ENCODE measurements at places on chromosomes 12 and 14.

DNA sequence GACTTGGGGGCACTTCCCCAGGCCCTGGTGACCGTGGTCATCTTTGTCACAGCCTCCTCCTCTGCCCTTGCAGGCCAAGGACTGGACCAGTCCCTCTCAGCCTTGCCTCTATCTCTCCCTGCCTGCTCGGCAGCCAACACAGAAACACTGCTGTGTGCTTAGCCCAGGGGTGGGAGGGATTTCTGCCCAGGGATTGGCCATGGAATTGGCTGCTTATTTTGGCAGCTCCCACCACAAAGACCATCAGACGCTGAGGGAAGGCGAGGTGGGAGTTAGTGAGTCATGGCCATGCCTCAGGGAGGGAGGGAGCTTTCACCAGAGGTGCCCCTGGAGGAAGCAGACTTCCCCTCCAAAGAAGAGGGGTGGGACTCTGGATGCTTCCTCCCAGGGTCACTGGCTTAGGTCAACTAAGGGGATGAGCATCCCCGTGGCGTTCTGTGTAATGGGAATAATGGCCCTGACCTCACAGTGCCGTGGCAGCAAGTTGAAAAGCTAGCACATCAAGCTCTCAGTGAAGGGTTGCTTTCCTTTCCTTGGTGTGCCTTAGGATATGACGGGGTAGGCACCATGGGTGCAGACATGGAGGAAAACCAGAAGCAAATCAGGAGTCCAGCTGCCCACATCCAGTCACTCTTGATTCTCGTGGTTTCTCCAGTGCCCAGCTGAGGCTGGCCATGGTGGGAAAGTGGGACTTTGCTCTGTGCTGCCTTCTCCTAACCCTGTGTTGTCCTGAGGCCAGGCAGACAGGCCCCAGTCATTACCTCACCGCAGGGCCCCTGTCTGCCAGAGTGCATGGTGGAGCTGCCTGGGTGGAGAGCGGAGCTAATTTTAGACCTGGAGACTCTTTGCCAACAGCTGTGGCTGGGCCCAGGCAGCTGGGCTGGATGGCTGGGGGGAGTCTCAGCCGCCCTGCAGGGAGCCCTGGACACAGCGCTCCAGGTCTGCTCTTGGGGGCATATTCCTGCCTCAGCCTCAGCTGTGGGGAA is 21.4 kb downstream of the B4GALNT3 start:
- no peak for DNase-seq

DNA sequence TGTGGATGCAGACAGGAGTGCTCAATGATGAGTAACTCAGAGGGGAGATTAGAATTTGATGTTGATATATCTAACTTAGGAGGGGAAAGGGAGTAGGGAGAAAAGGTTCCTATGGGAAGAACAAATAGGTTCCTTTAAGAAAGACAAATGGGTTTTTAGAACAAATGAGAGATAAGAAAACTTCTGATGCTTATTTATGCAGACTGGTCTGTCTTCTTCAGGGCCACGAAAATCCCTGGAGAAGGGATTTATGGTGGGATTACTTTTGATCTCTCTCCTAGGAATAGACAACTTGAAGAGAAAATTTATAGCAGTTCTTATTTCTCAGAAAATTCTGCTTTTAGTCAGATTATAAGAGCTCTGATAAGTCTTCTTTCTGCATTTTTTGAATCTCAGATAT is 99.0 kb upstream of the DDHD1 start:
- no peak for DNase-seq

- DNase-seq: no peak
Measured at GRCh38 chr14:22386924-22387775, 201.9 kb downstream of the DAD1 start.

- no peak for DNase-seq
Measured at GRCh38 chr12:72219937-72220336, 52.2 kb upstream of the TRHDE start.

DNA sequence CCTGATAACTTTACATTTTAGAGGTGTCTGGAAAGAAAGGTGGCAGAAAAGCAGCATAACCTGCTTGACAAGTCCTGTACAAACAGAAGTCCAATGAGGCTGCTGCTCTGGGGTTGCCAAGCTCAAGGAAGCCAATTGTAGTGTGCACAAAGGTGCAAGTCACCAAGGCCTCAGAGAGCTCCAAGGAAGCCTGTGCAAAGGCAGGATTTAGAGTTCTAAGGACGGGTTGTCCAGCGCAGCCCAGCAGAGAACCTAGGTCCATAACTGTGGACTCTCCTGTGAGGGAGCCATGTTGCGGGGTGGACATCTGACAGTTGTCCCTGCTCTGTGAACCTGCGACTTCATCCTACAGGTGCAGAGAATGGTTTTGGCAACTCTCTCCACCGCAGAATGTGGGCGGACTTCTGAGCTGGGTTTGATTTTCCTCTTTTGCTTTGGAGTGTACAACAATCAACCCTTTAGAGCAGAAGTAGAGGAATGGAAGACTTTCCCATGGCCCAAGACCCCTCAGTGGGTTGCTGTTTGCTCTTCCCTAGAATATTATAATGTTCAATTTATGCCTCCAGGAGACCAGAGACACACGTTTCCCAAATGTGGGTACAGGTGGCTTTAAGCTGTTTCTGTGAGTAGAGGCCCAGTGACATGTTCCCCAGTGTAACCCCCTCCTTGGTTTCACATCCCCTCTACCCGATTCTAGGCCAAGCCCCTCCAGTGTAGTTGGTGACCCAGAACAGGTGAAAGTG is 81.0 kb downstream of the ETV6 start:
- DNase-seq: no peak

DNA sequence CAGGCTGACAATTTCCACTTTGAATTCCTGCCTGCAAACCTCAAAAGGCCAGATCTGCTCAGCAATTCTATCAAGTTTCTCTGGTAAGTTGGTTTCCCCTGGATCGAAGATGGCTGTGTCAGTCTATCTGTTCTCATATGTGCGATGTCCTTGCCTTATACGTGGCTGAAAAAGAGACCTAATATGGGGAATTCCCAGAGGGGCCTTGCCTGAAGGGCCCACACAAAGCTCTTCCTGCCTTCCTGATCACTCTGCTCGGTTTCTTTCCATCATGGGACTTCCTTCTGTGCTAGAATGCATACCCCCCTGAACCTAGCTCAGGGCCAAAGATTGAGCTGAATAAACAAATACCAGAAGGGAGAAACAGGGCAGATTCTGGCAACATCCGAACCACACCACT is 13.2 kb downstream of the TCL1B start:
- no peak for DNase-seq

DNA sequence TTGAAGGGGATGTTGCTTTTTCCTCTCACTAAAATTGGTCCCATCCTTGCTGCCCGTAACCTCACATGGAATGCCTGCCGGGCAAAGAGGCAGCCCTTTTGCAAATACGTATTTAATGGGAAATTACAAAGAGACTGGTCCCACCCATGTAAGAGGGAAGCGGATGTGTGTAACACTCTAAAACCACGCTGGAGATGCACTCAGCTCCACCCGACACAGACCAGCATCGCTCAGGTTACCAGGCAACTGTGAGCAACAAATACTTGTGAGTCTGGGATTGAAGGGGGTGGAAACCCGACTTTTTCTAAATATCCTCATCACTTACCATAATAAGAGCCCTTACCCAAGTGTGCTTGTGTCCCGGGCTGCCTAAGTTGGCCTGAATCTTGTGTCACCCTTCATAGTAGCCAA is 47.7 kb downstream of the ELK3 start:
- DNase-seq: peak; percentile 17

DNA sequence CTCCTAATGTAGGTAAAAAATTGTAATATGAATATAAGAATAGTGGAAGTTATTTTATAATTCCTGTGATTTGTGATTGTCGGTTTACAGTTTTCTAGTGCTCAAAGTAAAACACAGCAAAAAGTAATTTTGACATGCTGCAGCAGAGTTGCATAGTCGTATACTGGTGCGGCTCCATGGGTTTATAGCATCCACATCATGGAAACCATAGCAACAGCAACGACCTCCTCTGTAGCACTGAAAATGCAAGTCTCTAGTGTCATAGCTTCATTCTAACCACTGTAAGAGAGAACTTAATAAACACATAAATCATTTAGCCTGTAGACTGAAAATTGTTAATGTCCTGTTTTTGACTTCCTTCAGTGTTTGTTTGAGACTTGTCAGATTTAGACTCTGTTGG is 574.3 kb downstream of the KCNH5 start:
- no peak for DNase-seq

All from stimulated activated CD4-positive, alpha-beta T cell treated with anti-CD3 and anti-CD28 coated beads, TNF-alpha, amount 100 ng/mL, for 48 hours (primary cell).